Right renal pelvis (tissue), 4 donors: ENCODE measurements at places on chromosomes 2 and 18. TPM values are rescaled to one million over a fixed set of nuclear protein-coding genes. Genes with fewer than 3 reads are reported as not detected.

GRCh38 chr2:145199042-145199441 is 679.1 kb upstream of the ZEB2 start:
- peak; percentile 47 for DNase-seq

- no peak for DNase-seq
Measured at GRCh38 chr2:4219571-4219970, 516.2 kb downstream of the DCDC2C start.

Gene DSG1
- polyA plus RNA-seq: 0.04 TPM

Gene DAW1
- polyA plus RNA-seq: 0.65 TPM

DNA sequence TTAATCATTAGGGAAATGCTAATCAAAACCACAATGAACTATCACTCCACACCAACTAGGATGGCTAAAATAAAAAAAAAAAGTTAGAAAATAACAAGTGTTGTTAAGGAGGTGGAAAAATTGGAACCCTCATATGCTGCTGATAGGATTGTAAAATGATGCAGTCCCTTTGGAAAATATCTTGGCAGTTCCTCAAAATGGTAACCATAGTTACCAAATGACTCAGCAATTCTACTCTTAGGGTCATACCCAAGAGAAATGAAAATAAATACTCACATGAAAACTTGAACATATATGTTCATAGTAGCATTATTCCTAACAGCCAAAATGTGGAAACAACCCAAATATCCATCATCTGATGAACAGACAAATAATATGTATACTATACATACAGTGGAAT is 15.7 kb upstream of the ACVR2A start:
- no peak for DNase-seq

DNA sequence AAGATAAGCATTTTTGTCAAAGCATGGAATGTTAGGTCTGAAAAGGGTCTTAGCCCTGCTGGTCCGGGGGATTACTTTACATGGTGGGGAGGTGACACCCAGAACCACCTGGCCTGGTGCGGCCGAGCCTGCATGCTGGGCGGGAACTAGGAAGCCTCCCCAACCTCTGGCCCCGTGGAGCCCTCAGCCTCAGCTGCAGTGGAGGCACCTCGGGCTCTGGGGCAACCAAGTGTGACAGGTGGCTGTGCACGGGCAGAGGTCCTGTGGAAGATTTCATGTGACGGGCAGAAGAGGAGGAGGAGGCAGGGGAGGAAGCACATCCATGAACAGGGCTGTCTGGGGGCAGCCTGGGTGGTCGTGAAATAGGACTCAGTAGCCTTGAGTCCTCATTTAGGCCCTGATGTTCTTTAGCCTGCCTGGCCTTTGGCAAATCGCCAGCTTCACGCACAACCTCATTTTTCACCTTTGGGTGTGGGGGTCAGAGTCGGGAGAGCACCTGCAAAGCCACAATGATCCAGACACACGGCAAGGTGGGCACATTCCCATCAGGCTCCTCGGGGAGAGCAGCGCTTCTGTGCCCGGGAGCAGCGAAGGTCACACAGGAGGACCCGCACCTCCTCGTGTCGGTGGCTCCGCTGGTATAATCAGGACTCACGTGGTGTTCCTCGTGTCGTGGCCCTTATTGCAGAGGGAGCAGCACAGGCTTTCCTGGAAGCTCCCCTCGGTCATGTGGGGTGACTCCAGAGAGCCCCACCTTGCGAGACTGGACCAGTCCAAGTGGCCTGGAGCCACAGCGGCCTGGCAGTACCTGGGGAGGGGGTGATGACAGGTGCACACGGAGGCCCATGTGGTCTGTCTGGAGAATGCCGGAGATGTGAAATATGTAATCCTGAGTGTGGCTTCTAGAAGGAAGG is 13.9 kb downstream of the CNDP2 start:
- DNase-seq: no peak

GRCh38 chr2:61478086-61478485 is 7.2 kb upstream of the USP34 start:
- DNase-seq: no peak

Gene PSD4
- polyA plus RNA-seq: 13.5 TPM

DNA sequence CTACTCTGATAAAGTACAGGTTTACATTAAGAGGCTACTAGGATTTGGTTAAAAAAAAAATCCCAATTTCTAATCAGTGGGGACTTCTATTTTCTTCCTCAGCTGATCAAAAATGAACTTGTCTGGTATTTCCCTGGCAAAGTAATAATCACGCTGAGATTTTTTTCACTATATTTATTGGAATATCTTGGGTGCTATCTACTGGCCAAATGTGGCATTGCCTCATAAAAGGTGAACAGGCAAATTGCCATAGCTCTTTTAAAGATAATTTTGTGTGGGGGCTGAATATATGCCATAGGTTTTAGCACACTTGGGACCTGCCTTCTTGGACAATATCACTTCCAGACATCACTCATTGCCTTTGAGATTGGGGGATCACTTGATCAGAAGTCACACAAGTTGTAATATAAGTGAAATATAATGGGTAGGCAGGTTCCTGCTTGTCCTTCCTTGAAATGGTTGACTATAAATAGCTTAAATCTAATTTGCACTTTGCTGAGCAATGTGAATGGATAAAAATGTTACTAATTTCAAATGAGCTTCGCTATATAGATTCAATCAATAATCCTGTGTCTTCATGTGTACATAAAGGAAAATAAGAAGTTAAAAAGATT is 7.0 kb upstream of the NXPH2 start:
- peak; percentile 23 for DNase-seq

Gene FOXD4L1
- 0.40 TPM for polyA plus RNA-seq

GRCh38 chr2:134431838-134432434 is 178.1 kb downstream of the MGAT5 start:
- no peak for DNase-seq

DNA sequence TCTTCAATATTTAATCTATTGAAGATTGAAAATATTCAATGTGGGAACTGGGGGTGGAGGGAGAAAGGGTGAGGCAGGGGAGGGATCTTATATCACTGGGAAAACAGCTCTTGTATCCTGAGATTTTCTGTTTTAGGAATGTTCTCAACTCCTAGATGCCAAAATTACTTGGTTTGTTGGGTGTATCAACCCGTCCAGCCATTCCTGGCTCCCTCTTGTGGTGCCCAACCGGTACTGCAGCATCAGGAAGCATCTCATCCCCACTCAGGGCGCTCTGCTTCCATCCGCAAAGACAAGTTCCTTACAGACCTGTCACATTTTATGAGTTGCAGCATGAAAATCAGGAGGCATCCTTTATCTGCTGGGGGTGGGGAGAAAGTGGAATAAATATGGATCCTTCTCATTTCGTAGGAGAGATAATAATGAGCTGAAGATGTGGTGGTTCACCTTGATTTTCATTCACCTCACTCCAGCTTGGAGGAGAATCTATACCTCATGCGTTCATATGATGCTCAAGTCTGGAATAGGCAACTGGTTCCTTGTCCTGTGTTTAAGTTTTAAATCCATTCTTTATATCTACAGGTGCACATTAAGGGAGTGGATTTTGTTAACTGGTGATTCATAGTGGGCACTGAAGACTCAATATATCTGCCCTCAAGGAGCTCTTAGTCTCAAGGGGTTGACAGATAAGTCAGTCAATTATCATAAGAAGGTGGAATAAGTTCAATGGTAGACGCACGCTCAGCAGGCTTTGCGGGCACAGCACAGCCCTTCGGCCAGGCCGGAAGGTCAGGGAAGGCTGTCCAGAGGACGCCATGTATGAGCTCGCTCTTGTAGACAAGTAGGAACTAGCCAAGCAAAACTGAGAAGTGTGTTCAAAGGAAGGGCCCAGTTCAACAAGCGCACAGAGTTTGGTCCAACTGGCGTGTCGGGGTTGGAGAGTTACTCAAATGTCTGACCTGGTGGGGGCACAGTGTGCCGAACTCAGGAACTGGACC is 127.3 kb downstream of the RNF144A start:
- DNase-seq: no peak

Gene PIK3C3
- polyA plus RNA-seq: 86.8 TPM

DNA sequence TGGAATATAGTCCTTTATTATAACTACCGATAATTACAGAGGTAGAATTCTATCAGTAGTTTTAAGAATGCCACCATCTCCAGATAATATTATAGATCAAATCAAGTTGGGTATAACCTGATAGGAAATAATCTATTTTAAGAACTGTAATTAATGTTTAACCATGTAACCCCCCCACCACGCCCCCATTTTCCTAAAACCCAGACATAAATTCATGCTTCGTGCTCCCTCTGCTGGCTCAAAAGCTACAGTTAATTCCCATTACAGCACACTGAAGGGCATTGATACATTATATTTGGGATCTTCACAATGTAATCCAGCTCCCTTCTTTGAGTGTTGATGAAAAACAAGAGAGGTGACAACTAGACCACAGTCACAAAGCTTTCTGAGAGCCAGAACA is 228.0 kb upstream of the SMAD7 start:
- no peak for DNase-seq

- DNase-seq: no peak
Measured at GRCh38 chr18:25434745-25435144, 82.8 kb upstream of the ZNF521 start.

GRCh38 chr2:203025592-203025991 is 10.9 kb downstream of the NBEAL1 start:
- no peak for DNase-seq

- no peak for DNase-seq
Measured at GRCh38 chr2:88161446-88162244, 8.5 kb upstream of the THNSL2 start.

Gene PIEZO2
- polyA plus RNA-seq: 17.8 TPM

Gene CD8B2
- 0.11 TPM for polyA plus RNA-seq

DNA sequence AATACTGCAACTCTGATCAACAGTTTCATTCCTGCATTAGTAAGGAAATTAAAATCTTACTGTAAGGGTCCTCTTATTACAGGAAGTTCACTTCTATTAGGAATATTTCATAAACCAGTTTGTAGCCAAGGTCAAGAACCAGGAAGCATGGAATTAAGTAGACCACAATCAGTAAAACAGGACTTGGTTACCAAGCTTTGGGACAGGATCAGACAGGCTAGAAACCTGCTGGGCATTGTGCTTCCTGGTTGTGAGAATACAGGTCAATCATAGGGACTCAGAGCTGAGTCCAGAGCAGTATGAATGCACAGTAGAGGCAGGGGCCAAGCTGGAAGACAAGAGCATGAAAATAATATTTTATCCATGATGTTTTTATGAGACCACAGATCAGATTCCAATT is 248.0 kb downstream of the IKZF2 start:
- no peak for DNase-seq

DNA sequence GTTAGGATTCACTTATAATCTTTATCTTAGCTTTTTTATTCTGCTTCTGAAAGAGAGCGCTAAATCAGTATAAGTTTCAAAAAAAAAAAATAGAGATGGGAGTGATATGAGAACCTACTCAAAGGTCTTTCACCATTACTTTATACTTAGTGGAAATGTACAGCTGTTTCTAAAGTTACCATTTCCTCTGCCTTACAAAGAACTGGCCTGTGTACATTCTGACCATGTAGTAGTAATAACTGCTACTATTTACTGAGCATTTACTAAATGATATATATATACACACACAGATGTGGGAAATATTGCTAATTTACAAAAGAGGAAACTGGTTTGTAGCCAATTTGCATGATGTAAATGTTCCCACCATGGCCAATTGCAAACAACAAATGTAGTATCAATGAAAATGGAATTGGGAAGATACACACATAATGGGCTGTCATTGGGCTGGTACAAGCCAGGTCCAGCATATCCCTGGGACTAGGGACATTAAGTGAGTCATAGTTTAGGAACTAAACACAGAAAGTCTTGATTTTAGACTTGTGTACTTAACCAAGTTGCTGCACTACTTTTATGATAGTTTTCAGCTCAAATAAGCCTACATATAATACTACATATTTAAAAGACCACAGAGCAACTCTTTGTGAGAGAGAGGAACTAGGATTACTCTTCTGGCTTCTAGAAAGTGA is 67.1 kb downstream of the DYNC1I2 start:
- no peak for DNase-seq

GRCh38 chr2:10325278-10326145 is 22.8 kb downstream of the HPCAL1 start:
- no peak for DNase-seq

GRCh38 chr18:433960-434359 is 66.5 kb downstream of the COLEC12 start:
- DNase-seq: no peak

- DNase-seq: no peak
Measured at GRCh38 chr2:214575465-214575864, 164.6 kb downstream of the VWC2L start.

- DNase-seq: no peak
Measured at GRCh38 chr2:124704071-124704925, 679.2 kb downstream of the CNTNAP5 start.

- no peak for DNase-seq
Measured at GRCh38 chr2:196513796-196514526, 125.6 kb upstream of the CCDC150 start.

GRCh38 chr2:48026865-48027264 is 120.6 kb upstream of the FBXO11 start:
- no peak for DNase-seq

DNA sequence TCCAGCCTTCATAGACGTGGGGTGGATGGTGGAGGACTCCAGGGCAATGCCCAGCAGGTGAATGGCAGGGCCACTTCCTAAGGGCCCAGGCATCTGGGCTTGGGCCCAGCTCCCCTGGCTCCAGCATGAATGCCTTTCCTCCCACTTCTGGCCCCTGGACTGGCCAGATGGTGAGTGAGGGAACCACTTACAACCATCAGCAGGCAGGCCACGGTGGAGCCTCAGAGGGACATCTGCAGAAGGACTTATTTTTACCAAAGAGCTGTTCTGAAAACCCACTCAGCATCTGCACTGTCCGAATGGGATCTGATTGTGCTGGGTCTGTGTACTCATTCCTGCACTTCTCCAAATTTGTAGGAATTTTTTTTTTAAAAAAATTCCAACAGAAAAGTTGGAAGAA is 69.6 kb downstream of the SNTG2 start:
- no peak for DNase-seq

DNA sequence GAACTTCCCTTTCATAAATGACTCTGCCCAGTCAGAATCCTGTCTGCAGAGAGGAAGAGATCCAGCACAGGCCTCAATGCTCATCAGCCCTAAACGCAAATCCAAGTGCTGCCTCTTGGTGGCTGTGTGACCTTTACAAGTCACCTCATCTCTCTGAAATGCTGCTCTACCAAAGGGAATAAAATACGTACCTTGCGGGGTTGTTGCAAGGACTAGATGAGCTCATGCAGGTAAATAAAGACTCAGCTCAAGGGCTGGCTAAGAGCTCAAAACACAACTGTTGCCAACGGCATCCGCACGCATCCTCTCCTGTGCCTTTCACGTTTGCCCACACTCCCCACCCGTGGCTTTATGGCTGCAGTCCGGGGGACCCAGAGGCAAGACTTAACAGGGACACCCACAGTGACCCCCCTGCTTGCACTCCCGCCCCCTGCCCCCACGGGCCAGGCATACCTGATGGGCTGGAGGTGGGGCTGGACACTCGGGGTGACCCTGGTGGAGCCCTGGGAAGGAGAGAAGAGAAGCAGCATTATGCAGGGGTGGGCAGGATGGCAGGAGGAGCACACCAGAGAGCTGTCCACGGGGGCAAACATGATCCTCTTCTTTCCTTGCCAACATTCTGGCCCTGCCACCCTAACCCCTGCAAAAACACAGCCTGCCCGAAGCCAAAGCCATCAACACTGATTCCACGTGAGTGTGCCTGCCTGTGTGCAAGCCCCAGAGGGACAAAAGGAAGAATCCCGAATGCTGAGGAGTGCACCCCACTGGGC is 102.6 kb downstream of the TNS1 start:
- DNase-seq: no peak

Gene GPBAR1
- polyA plus RNA-seq: 2.3 TPM
